ENCODE measurements at places on chromosomes 7 and 10. TPM values are rescaled to one million over a fixed set of nuclear protein-coding genes. Genes with fewer than 3 reads are reported as not detected.

Gene ARMC3
- 0.23 TPM for total RNA-seq

Gene ABLIM1
- 70.0 TPM for total RNA-seq

Gene NPFFR1
- not detected for total RNA-seq

Gene CLDN4
- 13.7 TPM for total RNA-seq

Gene FAM25G
- not detected for total RNA-seq

Gene HYAL4
- not detected for total RNA-seq

Gene CRHR2
- not detected for total RNA-seq

Gene TSPAN15
- total RNA-seq = 9.4 TPM

Gene NME8
- not detected for total RNA-seq

Gene CC2D2B
- total RNA-seq = 0.60 TPM

Gene RGR
- not detected for total RNA-seq

Gene OR2A12
- not detected for total RNA-seq

Gene CYP3A7
- total RNA-seq = not detected

Gene CFAP69
- total RNA-seq = 2.0 TPM

Gene TRPV5
- total RNA-seq = not detected

Gene PCGF5
- total RNA-seq = 28.2 TPM

Gene COL1A2
- 6,748 TPM for total RNA-seq

Gene SORCS1
- 1.1 TPM for total RNA-seq

Gene SPDYE2B
- not detected for total RNA-seq

Gene PSD
- 8.8 TPM for total RNA-seq

Gene CLDN3
- total RNA-seq = 0.68 TPM

Gene CALCR
- 5.4 TPM for total RNA-seq

Gene SUN3
- total RNA-seq = not detected

Gene OR2F2
- total RNA-seq = not detected

Gene CDHR3
- total RNA-seq = 3.1 TPM

Gene ENKUR
- total RNA-seq = 0.22 TPM

Gene SYT15B
- 1.5 TPM for total RNA-seq

Gene UTF1
- 0.18 TPM for total RNA-seq

Gene MEOX2
- total RNA-seq = not detected

Gene TMEM130
- 8.9 TPM for total RNA-seq

Gene PRSS1
- not detected for total RNA-seq

Gene PITRM1
- total RNA-seq = 81.3 TPM

Gene CCDC136
- total RNA-seq = 14.4 TPM

Gene GDF2
- not detected for total RNA-seq

Gene SYNPO2L
- 1.2 TPM for total RNA-seq

Gene NKX1-2
- 0.07 TPM for total RNA-seq

Gene AKR1C1
- total RNA-seq = 1.3 TPM

Gene OR2A42
- not detected for total RNA-seq

Gene ITIH5
- 3.7 TPM for total RNA-seq

Gene PNLIP
- not detected for total RNA-seq

Gene ZNF365
- 11.0 TPM for total RNA-seq

Gene GNAI1
- total RNA-seq = 32.9 TPM

Gene FGFR2
- 11.8 TPM for total RNA-seq

Gene DYDC2
- not detected for total RNA-seq

Gene ABCB8
- total RNA-seq = 52.2 TPM

Gene TBXAS1
- total RNA-seq = 1.1 TPM

Gene OR6B1
- not detected for total RNA-seq

Gene INHBA
- 103 TPM for total RNA-seq

Gene GTF2IRD1
- 20.4 TPM for total RNA-seq

Gene LRRC4
- 4.5 TPM for total RNA-seq

Gene BLNK
- not detected for total RNA-seq

Gene TMEM229A
- 0.09 TPM for total RNA-seq
